ENCODE measurements at places on chromosomes 7 and 10. TPM values are rescaled to one million over a fixed set of nuclear protein-coding genes. Genes with fewer than 3 reads are reported as not detected.

SPDYE9 gene
- total RNA-seq: not detected

OR2A7 gene
- 0.95 TPM for total RNA-seq

DNA sequence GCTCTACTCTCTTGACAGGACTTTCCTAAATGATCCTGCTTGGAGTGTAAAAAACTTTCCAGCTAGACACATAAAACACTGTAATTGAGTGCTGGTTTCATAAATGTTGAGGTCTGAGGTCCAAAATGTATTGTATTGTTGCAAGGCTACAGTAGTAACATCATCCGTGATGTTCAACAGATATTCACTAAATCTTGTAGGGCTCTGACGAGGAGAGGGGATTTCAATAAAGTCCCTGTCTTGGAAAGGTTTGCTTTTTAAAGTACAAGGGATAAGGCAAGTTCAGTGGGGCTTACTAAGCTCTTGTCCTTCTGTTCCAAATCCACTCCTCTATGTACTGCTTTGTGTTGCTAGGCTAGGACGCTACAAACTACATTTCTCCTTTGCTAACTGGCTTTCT is 48.9 kb downstream of the FHIP2A start:
- DNase-seq: no peak

GRCh38 chr10:7218968-7219367 is 191.9 kb downstream of the SFMBT2 start:
- no peak for DNase-seq
